ENCODE measurements at places on chromosomes 6 and 20. TPM values are rescaled to one million over a fixed set of nuclear protein-coding genes. Genes with fewer than 3 reads are reported as not detected.

DNA sequence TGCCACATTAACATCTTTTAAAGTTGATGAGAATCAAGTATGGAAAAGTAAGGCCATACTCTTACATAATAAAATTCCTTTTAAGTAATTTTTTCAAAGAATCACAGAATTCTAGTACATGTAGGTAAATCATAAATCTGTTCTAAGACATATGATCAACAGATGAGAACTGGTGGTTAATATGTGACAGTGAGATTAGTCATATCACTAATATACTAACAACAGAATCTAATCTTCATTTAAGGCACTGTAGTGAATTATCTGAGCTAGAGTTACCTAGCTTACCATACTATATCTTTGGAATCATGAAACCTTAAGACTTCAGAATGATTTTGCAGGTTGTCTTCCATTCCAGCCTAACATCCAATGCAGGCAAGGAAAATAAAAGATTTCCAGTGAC lies 11.6 kb downstream of the PLN start:
- DNase-seq = no peak
- H3K4me1 ChIP-seq = no peaks in the 10 kb centered on the region
- H3K27ac ChIP-seq = no peak overlapping the region
- H3K4me3 ChIP-seq = no peak overlapping the region

GRCh38 chr6:121548131-121548530 lies 112.7 kb downstream of the GJA1 start:
- H3K36me3 ChIP-seq = no peaks in the 10 kb centered on the region
- DNase-seq = peak; percentile 14
- H3K27ac ChIP-seq = no peak overlapping the region
- H3K4me1 ChIP-seq = no peaks in the 10 kb centered on the region
- no peaks in the 10 kb centered on the region for H3K27me3 ChIP-seq
- H3K4me3 ChIP-seq = no peak overlapping the region

DNA sequence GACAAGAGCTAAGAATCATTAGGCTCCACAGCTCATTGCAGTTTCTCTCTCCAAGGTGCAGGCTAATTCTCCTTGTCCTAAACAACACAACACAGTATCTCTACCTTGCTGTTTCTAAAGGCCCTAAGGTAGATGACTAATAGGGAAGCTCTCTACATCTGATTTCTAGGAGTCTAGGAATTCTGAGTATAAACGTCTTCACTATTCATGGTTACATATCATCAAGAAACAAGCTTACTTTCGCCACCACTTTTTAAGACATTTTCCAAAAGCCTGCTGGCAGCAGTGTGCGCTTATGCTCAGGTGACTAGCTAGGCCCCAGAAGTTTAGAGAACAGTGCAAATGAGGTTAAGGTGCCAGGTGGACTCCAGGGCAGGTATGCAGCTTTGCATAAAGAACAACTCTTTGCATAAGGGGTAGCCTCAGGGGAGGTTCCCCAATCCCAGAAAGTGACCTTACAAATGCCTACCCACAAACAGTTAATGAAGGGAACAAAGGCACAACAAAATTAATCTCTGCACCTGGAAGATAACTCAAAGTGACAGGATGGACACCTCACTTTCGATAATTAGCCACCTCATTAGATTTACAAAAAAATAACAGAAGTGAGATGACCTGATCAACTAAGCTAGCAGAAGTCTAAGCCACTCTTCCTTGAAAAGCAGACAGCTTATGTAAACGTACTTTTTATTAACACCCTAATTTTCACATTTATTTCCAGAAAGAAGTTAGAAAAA lies 20.1 kb downstream of the B4GALT5 start:
- H3K27ac ChIP-seq = no peak overlapping the region
- H3K27me3 ChIP-seq = no peaks in the 10 kb centered on the region
- H3K4me1 ChIP-seq = peaks cover 7% of the 10 kb centered on the region

The PACRG gene
- 1.8 TPM for total RNA-seq

The PRICKLE4 gene
- 2.6 TPM for total RNA-seq

The HLA-DPB1 gene
- 12.1 TPM for total RNA-seq

All from muscle of leg (tissue), 16 donors.